ENCODE measurements at places on chromosomes 3 and 15.

- no peak for DNase-seq
Observed at GRCh38 chr3:104561324-104561723, 805.4 kb upstream of the ALCAM start.

DNA sequence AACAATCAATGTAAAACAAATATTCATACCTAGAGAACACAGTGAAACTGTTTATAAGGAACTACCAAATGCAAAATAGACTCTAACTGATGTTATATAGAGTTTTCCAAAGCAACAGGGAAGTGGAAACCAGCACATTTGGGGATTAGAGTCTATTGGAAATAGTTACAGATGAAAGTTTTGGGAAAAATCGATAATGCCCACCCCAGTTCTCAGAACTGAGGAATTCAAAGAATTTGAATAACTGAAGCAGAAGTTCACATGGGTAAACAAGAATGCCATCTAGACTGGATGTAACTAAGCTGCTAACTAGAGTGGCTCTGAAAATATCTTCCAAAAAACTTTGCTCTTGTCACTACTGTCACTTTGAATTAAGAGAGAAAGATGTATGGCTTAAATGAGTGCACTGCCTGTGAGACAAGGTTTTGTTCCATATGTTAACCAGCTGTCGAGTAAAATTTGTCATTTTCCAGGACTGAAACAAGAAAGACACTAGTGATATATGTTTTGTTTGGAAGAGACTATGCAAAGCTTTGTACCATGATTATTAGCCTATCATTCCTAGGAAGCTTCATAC lies 9.2 kb upstream of the DENND4A start:
- no peak for DNase-seq

GRCh38 chr3:174862101-174862500 lies 3.0 kb downstream of the NAALADL2 start:
- DNase-seq, result no peak

- no peak for DNase-seq
Observed at GRCh38 chr3:7423995-7424394, 563.1 kb downstream of the GRM7 start.

- no peak for DNase-seq
Observed at GRCh38 chr15:52004806-52005205, 14.2 kb upstream of the MAPK6 start.

GRCh38 chr15:67115586-67115969 lies 50.2 kb downstream of the SMAD3 start:
- no peak for DNase-seq

DNA sequence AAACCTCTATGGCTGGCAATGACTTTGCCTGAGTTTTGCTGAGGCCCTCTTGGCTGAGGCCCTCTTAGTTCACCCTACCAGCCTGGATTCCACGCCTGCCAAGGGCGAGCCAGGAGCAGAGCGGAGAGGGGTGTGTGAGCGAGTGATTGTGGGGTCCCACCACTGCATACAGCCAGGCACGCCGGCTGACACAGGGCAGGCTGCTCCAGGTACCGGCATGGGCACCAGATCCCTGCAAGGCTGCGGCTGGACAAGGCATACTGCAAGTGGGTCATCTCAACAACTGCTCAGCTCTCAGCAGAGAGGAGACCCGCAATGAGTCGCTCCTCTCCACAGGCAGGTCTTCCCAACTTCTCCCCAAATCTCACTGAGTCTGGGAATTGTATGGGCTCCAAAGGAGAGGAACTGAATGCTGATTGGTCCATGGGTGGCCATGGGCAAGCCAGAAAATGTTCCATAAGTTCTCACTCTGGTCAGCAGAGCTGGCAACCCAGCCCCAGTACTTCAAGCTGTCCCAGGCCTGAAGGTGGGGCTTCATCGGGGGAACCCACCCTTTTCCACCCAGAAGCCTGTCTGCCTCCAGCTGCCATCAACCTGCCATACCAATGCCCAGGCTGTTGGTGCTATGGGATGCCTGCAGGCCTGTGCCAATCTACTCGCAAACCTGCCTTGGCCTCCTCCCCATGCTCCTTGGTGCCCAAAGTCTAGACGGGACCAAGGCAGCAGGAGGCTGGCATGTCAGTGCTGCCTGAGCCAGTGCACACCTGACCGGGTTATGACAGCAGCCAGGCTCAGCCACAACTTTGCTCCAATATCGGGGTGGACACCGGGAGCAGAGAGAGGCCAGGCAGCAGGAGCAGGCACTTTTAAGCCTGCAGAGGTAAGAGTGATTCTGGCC lies 1273.6 kb upstream of the GBE1 start:
- DNase-seq, result no peak

DNA sequence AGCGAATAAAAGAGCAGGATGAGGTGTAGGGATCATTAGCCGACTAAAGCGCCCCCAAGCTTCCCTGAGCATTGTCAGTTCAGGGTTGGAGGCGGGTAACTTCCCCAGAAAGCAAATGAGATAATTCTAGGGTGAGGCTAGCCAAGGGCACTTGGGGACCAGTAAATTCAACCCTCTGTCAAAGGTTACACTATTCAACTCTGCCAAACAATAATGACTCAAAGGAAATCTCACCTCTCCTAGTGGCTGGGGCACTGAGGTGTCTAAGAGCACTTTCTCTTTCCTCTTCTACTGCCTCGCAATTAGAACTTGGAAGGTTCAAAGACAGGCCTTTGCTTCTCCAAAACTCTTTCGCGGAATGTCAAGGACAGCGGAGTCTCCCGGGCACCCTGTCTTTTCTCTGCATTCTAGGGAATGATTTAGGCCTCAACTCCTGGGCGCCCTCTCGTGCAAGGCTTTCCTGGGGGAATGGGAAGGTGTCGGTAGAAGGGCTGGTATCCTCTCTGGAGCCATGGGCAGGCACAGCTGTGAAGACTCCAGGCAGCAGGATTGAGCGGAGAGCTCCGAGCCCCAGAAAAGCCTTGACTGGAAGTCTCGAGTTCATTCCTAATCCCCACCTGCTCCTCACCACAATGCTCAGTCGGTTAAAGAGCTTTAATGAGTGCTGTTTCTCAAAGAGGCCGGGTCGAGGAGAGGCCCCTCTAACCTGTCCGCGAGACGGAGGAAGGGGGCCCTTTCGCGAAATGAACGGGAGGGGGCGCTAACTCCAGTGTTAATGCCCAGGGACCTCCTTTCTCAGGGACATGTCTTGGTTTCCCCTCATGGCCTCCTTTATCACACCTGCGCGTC lies 21.9 kb downstream of the ZIC4 start:
- no peak for DNase-seq

- DNase-seq, result no peak
Observed at GRCh38 chr15:100780208-100780800, 99.3 kb upstream of the ALDH1A3 start.
